ENCODE measurements at places on chromosomes 7 and 10.

- DNase-seq = no peak
Measured at GRCh38 chr7:47074702-47075153, 507.2 kb downstream of the TNS3 start.

GRCh38 chr7:142482891-142483658 lies 225.2 kb upstream of the PRSS58 start:
- DNase-seq = peak; percentile 71

DNA sequence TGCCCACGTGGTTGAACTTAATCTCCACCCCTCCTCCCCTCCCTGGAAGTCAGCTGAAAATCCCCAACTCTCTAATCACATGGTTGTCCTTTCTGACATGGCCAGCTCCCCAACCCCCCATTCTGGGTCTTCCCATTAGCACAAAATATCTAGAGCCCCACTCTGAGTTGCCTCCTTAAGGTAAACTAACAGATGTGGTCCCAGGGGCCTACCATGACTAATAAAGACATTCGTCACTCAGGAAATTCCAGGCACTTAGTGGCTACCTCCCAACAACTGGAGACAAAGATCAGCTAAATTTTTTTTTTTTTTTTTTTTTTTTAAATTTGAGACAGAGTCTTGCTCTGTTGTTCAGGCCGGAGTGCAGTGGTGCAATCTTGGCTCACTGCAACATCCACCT lies 21.1 kb downstream of the CCDC126 start:
- DNase-seq = no peak

- no peak for DNase-seq
Measured at GRCh38 chr10:103672345-103672744, 178.8 kb downstream of the NEURL1 start.

DNA sequence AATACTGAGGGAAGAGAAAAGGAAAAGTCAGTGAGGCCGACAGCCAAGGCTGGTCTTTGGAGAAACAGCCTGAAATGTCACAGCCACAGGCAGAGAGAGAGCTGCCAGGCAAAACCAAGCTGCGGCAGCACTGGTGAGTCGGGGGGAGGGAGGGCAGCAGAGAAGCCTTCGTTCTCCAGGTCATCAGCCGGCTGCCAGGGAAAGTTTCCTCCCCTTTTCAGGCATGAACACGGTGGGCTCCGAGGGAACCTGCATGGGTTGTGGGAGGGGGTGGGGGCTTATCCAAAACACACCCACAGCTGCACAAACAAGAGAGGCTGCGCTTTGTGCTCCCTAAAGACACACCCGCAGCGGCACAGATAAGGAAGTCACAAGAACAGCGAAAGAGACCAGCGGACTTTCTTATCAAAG lies 62.3 kb upstream of the NKX6-2 start:
- no peak for DNase-seq

DNA sequence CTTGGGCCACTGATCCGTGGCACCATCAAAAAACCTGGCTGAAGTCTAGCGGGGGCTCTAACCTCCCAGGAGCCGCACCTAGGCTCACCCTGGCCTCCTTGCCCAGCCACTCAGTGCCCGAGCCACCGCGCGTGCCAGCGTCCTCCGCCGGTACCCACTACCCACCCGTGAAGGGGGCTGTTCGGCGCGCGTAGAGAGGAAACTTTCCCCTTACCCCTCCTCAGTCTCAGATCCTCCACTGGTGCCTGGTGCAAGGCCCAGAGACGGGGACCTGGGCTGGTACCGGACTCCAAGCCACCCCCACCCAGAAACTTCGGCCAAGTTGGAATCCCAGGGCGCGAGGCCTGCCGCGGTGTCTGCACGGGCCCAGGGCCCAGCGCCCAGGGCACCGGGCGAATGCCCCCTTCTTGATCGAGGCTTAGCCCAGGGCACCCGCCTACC lies 3.5 kb upstream of the EBF3 start:
- no peak for DNase-seq

GRCh38 chr10:132804785-132805426 lies 19.0 kb upstream of the NKX6-2 start:
- no peak for DNase-seq

- no peak for DNase-seq
Measured at GRCh38 chr10:80090121-80090520, 11.7 kb downstream of the TMEM254 start.

- no peak for DNase-seq
Measured at GRCh38 chr7:7895754-7896153, 72.8 kb upstream of the GLCCI1 start.

DNA sequence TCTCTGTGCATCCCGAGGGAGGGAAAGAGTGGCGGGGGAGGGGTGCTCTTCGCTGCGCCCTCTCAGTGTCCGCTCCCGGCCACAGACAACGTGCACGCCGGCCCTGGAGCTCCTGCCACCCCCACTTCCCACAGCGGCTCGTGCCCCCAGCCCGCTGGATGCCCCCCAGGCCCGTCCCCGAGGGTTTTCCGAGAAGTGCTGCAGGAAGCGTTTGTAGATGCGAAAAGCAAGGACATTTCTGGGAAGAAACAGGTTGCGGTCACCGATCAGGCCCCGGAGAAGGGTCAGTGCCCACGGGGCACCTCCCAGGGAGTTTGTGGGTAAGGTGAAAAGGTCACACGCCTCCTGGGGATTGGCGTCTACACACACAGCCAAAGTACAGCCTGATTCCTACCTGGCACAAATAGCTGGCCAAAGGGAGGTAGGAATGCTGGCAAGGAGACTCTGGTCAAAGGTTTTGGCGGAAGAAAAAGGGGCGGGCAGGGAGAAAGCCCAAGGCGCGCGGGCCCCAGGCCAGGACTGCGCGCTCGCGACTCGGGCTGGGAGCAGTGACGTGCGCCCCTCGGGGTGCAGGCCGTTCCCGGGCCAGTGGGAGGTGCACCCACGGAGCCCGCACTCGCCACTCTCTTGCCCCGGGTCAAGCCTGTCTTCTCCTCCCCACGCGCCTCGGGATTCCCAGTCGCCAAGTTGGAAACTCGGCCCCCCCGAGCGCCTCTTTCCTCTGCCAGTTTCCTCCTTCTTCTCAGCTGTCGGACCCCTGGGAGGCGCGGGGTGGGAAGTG lies 1.5 kb upstream of the NRP1 start:
- DNase-seq = no peak

DNA sequence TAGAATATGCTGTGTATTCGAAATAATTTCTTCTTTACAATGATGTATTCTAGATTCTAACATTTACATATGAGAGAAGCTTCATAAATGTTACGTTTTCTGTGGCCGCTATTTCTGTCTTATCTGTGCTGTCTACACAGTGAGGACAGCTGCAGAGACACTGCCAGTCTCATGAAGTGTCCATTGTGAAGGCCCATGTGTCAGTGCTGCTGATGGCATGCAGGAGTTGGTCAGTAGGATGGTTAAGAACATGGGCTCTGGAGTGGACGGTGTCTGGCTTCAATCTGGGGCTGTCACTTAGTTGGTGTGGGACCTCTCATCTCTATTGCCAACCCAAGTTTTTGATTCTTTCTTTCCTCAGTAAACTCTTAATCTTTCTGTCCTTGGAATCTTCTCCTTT lies 137.3 kb downstream of the SDK1 start:
- DNase-seq = no peak

DNA sequence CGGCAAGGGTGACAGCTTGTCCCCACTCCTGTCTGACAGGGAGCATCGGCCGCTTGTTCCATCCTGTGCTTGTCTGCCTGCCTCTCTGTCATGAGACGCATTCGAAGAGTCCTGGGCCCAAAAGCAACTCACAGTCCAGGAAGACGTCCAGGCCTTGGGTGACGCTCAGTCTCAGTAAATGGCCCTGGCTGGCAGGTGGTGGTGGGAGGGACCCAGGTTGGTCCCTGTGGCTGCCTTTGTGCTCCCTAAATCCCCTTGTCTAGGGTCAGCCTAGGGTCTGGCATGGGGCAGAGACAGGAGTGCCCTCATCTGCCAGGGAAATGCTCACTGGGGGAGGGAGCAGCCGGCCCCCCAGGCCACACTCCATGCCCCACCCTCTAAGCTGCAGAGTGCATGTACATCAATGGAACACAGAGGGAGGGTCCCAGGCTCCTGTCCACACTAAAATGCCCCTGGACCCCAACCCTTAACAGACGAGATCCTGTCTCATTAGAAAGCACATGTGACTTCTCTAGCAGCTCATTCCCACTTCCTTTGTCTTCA lies 295.2 kb upstream of the ZNF32 start:
- DNase-seq = no peak

DNA sequence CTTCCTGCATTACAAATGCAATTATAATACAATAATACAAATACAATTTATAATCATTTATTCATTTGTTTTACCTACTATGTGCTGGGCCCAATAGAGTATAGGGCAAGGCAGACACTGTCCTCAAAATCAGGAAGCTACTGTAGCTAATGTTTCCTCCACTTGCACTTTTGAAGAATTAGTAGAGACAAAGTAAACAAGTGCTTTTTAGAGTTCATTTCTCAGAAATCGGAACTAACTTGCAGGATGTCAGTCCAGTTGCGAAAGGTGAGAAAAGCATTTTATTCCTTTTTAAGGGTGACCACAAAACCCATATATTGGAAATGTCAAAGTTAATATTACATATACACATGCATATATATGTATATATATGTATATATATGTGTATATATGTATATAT lies 14.2 kb downstream of the ADRB1 start:
- DNase-seq = peak; percentile 71

DNA sequence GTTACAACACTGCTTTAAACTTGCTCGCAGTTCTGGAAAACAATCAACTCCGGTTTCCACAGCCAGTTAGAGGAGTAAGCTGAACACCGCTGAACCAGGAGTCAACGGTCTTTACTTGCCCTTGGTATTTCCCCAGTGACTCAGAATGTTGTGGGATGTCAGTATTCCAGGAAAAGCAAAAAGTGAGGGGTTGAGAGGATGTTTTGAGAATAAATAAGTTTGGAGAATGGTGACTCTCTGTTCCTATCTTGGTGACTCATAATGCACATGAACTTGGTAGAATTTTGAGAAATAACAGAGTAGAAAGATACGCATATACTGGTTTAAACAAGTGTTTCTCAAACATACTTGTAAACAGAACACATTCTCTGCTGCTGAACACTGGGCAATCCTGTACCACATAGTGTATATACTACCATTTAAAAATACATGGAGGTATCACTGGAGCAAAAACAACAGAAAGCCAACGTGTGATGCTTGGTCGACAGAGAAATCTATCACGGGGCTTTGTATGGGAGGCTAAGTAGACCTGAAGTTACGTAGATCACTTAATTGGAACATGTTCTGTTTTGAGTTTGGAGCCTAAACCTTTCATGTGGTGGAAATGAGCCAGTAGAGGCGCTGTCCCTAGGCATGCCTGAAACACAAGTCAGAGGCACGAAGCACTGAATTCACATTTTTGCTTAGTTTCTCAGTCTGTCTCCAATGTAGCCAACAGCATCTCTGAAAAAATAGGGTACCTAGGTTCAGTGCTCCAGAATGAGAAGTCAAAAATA lies 534.3 kb downstream of the PARD3 start:
- no peak for DNase-seq

GRCh38 chr10:102782673-102783551 lies 39.2 kb downstream of the WBP1L start:
- DNase-seq = no peak

- no peak for DNase-seq
Measured at GRCh38 chr10:125159486-125159931, 854 bp downstream of the CTBP2 start.

- no peak for DNase-seq
Measured at GRCh38 chr10:7589748-7590147, 77.0 kb downstream of the ITIH5 start.

DNA sequence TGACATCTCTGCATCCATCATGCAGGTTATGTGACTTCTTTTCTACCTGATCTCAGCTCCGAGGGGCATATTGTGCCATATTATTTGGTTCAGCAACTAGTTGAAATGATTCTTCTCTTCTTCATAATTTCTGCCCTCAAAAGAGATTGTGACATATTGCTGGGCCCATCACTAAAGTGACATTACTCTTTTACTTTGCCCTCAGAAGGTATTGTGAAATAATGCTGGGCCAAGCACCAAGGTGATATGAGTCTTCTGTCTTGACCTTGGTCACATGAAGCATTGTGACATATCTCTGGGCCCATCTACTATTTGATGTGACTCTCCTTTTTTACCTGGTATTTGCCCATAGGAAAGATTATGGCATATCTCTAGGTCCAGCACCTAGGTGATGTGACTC lies 33.9 kb upstream of the ZNF107 start:
- no peak for DNase-seq

DNA sequence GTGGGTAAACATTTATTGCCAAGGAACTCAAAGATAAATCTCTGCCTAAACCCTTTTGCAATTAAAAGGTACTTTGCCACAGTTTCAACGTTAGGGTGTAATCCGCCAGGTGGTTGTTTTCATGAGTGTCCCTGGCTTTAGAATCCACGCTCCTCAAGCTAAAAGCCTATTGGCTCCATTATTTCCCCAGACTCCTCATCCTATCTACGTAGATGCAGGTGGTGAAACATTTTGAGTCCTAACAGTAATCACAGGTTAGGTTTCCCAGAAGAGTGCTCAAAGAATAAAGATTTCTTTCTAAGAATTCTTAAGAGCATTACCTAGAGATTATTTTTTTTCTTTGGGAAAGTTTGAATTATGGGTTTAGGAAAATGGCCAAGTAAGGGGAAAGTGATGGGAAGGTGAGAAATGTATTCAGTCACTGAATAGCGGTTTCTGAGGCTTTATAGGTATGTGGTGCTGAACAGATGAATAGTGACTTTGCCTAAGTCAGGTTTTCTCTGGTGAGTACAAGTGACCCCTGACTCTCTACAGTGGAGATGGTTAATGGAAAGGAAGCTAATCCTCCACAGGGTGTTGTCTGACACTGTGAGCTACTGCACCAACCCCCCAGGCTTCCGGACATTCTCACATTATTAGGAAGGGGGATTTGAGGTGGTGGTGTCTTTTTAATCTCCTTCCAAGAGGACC lies 60.2 kb downstream of the NRP1 start:
- no peak for DNase-seq

GRCh38 chr7:128251337-128251736 lies 10.3 kb downstream of the LEP start:
- DNase-seq = no peak

DNA sequence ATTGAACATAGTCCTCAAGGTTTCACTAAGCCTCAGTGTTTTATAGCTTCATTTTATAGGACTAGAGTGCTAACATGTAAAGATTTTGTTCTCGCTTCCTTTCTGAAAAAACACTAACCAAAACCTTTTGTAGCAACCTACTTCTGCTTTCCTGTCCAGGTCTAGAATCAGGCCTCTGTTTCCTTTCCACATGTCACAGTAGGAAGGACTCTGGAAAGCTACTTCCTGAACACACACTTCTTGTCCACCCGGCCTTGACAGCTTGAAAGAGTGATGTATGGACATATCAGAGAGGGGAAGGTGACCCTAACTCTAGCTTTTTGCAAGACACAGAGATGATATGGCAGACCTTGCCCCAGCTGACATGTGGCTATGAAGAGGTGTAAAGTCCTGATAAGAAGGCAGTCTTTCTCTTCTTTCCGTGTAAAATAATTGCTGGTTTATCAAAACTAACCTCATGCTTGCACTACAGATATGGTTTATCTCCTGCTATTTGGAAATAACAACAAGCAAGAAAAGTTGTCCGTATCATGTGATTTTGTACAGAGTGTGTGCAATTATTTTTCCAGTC lies 175.4 kb downstream of the SKAP2 start:
- peak; percentile 50 for DNase-seq

DNA sequence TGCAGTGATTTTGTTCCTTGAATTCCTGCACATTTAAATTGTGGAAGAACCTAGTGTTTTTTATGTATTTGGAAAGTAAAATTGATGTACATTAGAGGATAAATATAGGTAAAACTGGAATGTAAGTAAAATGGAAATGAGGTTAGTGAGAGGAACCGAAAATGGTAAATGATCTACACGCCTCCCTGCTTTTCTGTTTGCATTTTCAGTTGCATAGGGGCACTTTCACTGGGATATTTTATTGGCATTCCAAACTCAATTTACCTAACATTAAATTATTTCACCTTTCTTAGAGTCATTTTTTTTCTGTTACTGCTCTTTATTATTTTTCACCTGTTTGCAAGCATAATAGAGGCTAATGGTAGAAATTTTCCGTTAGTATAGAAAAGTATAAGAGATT lies 8.0 kb downstream of the CDK13 start:
- DNase-seq = no peak
